COLO829 (cell line): ENCODE measurements at places on chromosomes 4 and X.

DNA sequence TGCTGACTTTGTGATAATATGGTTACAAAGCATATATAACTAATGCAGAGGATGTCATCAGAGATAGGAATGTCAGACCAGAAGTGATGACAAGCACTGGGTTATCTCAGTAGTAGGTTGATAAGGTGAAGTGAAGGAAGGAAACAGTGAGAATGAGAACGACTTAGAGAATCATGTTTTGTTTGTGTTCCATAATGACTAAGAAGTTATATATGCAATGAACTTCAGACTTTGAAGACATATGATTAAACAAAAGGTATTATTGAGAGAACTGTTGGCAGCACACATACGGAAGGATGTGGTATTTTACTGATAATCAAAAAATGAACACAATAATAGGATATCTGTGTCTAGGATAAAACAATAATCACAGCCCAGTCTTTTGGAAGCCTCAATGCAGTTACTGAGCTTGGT lies 18.3 kb upstream of the HHIP start:
- DNase-seq: peak; percentile 78

DNA sequence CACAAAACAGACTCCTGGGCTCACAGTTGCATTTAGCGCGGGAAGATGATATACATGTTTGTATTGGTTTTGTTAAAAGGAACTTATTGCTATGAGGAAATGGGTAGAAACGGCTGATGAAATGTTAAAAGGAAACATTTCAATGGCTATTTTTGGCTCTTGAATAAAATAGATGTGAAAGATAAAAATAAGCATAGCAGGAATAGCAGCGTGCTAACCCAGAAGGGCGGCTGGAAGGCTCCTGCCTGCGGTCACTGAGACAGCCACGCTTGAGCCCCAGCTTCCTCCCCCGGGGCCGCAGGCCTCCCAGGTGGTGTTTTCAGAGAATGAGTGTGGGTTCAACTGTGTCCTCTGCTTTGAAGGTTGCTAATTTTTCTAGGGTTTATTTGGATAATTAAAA lies 35.0 kb upstream of the CLCN4 start:
- no peak for DNase-seq

DNA sequence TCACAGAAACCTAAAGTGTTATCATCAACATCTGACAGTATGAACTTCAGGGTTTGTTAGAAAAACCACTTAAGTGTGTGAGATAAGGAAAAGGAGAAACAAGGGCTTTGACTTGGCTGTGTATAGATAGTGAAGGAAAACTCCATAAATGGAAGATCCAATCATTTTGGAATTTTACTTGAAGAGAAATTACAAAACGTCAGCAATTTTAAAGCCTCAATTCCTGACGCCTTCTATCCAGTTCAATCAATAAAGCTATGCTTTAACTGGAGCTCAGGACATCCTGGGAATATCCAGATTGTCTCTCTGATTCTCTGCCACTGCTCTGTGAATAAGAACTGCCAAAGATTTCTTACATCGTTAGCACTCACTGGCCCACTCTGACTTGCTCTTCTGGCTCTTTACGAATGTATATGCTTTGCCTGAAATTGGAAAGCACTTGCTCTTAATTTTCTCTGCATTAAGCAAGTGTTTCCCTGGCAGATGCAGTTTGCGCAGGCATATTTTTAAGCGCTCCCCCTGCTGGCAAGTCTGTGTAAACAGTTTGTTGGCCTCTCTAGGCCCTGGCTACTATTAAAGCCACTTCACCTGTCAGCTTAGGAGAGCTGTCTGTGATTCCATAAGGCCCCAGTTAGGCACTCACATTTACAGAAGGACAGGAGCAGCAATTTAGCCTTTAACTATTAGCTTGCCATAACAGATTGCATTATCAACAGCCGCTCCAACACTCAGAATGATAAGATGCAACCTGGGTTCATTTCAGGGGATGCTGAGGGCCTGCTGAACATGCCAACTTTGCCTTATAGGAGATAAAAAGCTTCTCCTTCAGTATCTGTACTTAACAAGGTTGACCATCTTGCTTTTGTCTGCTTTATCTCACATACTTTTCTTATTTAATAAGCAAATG lies 251.4 kb upstream of the DDX53 start:
- peak; percentile 13 for DNase-seq

GRCh38 chrX:95063554-95063953 lies 1389.5 kb downstream of the FAM133A start:
- no peak for DNase-seq

- no peak for DNase-seq
These were observed 1972.6 kb downstream of the ARAP2 start for GRCh38 chr4:34271479-34272355.

- DNase-seq: no peak
These were observed 54.2 kb upstream of the SMIM10 start for GRCh38 chrX:134936542-134936941.

GRCh38 chr4:83780053-83780733 lies 244.3 kb downstream of the GPAT3 start:
- DNase-seq: no peak

GRCh38 chrX:35842674-35843073 lies 44.5 kb downstream of the MAGEB16 start:
- DNase-seq: no peak

DNA sequence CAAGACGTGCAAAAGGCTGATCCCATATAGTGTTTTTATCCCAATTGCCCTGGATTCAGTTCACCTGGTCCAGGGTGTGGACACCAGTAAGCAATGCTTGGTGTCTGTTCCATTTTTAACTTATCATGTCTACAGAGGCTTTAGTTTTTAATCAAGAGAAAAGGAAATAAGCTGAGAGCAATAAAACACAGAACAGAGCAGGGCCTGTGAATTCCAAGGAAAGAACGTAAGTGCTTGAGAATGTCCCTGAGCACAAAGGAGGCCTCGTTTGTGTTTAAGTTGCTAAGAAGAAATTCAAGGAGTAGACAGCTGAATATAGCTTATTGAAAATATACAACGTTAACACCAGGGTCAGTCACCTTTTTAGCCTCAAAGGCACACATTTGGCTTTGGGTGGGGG lies 191.3 kb downstream of the GPC3 start:
- no peak for DNase-seq

DNA sequence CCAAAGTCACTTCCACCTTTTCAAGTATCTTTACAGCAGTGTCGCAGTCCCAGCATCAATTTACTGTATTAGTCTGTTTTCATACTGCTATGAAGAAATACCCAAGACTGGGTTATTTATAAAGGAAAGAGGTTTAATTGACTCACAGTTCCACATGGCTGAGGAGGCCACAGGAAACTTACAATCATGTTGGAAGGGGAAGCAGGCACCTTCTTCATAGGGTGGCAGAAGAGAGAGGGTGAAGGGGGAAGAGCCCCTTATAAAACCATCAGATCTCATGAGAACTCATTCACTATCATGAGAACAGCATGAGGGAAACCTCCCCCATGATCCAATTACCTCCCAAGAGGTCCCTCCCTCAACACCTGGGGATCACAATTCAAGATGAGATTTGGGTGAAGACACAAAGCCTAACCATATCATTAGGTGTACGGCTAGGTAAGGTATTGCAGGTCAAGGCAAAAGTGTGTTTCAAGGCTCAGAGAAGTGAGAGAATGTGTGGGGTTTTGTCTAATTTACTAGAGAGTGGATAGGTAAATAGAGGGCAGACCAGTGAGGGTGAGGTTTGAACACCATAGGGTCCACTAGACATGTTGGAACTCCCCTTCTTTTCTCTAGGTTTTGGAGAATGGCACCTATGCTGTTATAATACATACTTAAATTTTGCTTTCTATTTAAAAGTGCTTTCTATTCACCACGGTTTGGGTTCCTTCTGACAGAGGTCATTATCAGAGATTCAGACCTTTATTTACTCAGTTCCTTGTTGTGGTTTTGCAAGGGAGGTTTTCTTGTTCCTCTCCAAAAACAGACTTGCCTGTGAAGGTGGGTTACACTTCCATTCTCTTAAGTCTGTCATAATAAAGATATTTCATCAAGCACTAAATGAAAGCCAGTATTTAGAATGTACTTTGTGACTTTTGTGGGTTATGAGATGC lies 186.6 kb downstream of the CPEB2 start:
- DNase-seq: no peak

DNA sequence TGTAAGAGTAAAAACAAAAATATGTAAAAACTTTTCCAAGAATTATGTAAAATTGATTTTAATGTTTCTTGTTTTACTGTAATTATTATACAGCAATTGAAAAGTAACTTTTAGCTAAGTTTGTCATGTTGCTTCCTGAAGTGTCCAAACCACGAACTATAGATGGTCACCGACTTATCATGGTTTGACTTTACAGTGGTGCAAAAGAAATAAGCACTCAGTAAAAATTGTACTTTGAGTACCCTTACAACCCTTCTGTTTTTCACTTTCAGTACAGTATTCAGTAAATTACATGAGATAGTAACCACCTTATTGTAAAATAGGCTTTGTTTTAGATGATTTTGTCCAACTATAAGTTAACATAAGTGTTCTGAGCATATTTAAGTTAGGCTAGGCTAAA lies 93.8 kb downstream of the SLC10A6 start:
- DNase-seq: no peak

- no peak for DNase-seq
These were observed 41.0 kb downstream of the MAP7D3 start for GRCh38 chrX:136210243-136210642.

DNA sequence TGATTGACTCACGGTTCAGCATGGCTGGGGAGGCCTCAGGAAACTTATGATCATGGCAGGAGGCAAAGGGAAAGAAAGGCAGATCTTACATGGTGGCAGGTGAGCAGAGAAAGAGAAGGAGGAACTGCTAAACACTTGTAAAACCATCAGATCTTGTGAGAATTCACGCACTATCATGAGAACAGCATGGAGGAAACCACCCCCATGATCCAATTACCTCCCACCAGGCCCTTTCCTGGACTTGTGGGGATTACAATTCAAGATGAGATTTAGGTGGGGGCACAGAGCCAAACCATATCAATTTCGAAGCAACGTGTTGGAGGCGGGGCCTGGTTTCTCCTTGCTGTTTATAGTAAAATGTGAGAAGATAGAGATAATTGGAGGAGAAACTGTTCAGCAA lies 167.4 kb downstream of the GABRB1 start:
- DNase-seq: no peak

DNA sequence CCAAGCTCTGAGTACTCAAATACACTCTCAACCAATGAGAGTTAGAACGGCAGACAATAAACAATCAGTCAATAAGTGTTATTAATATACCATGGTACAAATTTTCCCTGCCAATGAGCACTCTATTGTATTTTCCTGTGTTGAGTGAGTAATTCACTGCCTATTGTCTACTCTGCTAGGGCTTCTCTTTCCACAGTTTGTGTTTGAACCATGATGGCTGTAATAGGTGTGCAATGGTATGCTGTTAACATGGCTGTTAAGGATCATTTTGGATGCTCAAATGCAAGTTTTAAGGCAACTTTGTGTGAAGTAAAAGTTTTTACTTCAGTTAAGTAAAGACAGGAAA lies 41.2 kb downstream of the RPS6KA3 start:
- DNase-seq: no peak

DNA sequence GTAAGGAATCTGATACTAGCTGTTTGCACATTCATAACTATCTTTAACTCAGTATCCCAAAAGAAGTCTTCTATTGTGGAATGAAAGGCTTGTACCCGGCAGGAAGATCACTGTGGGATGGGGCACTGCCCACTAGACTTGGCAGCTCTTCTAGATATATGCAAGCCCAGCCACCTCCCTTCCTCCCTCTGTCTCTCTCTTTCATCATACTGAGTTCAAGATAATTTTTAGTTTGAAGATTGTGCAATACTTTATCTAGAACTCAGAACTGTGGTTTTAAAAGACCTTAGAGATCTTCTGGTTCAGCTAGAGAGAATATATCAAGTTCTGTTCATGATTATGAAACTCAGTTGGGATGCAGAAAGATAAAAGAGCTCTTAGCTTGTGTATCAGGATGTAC lies 22.5 kb upstream of the GPR34 start:
- DNase-seq: no peak

- DNase-seq: no peak
These were observed 184.6 kb upstream of the KIT start for GRCh38 chr4:54473077-54473545.

GRCh38 chrX:19775830-19776485 lies 111.4 kb downstream of the SH3KBP1 start:
- no peak for DNase-seq

- DNase-seq: peak; percentile 67
These were observed 555.6 kb downstream of the PPARGC1A start for GRCh38 chr4:23333946-23334878.

GRCh38 chrX:11352296-11352741 lies 59.1 kb downstream of the AMELX start:
- no peak for DNase-seq

GRCh38 chr4:89352541-89352940 lies 44.9 kb upstream of the GPRIN3 start:
- no peak for DNase-seq

- no peak for DNase-seq
These were observed 48.0 kb upstream of the TMEM131L start for GRCh38 chr4:153418121-153418520.

- DNase-seq: no peak
These were observed 31.9 kb downstream of the DTHD1 start for GRCh38 chr4:36313301-36313700.

- no peak for DNase-seq
These were observed 32.7 kb upstream of the RASGEF1B start for GRCh38 chr4:81504112-81505003.

DNA sequence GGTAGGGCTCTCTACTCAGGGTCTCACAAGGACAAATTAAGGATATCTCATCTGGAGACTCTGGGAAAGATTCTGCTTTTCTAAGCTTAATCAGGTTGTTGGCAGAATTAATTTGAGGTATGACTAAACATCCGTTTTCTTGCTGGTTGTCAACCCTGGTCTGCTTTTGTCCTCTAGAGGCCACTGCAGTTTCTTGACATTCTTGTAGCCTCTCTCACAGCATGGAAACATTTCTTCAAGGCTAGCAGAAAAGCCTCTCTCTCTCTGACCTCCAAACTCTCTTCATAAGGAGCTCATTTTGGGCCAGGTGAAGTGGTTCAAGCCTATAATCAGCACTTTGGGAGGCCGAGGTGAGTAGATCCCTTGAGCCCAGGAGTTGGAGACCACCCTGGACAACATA lies 749.5 kb upstream of the PCDH7 start:
- no peak for DNase-seq

DNA sequence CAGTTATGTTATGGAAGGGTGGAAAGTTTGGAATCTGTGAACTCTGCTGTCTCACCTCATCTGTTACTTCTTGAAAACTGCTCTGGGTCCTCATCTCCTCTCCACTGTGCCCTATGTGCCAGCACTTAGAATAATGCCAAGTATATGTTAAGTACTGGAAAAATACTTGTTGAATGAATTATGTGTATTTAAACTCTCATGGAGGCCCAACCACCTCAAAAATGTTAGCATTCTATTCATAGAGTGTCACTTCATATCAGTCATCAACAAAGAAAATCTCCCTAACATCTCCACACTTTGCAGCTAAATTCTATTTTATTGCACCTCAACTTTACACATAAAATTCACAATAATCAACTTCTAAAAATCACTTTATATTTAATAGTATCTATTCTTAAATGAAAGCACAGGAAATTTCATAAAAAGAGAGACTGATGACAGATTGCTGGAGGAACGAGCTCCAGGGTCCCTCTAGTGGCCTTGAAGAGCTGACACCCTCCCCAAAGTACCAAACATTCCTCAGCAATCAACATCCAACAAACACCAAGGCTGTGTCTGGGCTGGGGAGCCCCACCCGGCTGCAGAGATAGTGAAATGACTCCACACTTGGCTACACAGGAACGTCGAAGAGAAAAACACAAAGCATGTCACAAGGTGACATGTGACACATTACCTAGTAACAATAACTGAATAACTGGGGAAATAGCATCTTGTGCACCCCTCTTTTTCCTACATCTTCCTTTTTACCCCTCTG lies 45.8 kb downstream of the SLC39A8 start:
- DNase-seq: peak; percentile 23

GRCh38 chr4:169621731-169622492 lies 1.5 kb downstream of the CLCN3 start:
- DNase-seq: no peak
